ENCODE measurements at places on chromosomes 12 and 14. TPM values are rescaled to one million over a fixed set of nuclear protein-coding genes. Genes with fewer than 3 reads are reported as not detected.

- no peaks in the 10 kb centered on the region for H3K27me3 ChIP-seq
- no peak for DNase-seq
- no peak overlapping the region for H3K27ac ChIP-seq
- no peak overlapping the region for H3K4me3 ChIP-seq
- H3K36me3 ChIP-seq = no peaks in the 10 kb centered on the region
Measured at GRCh38 chr12:75360920-75361319, 26.4 kb downstream of the GLIPR1L1 start.

GRCh38 chr12:89245090-89245489, 107.2 kb downstream of the DUSP6 start:
- DNase-seq = no peak
- H3K27me3 ChIP-seq = no peaks in the 10 kb centered on the region
- no peaks in the 10 kb centered on the region for H3K36me3 ChIP-seq
- H3K4me1 ChIP-seq = peaks cover 3% of the 10 kb centered on the region
- H3K4me3 ChIP-seq = no peak overlapping the region

- no peaks in the 10 kb centered on the region for H3K27me3 ChIP-seq
- no peak overlapping the region for H3K27ac ChIP-seq
- DNase-seq = no peak
Measured at GRCh38 chr14:35254736-35255135, 37.4 kb upstream of the PSMA6 start.

DNA sequence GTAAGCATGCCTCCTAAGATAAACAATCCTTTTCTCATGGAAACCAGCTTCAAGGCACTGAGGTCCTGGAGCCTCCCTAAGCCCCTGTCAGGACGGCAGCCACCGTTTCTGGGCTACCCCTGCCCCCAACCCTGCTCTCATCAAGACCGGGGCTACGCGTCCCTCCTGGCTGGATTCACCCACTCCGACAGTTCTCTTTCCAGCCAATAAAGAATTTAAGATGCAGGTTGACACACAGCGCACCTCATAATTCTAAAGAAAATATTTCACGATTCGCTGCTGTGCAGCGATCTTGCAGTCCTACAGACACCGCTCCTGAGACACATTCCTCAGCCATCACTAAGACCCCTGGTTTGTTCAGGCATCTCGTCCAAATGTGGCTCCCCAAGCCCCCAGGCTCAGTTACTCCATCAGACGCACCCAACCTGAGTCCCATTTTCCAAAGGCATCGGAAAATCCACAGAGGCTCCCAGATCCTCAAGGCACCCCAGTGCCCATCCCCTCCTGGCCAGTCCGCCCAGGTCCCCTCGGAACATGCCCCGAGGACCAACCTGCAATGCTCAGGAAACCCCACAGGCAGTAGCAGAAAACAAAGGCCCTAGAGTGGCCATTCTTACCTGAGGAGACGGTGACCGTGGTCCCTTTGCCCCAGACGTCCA, 336.3 kb downstream of the TMEM121 start:
- H3K27ac ChIP-seq = no peak overlapping the region
- H3K36me3 ChIP-seq = no peaks in the 10 kb centered on the region
- no peaks in the 10 kb centered on the region for H3K27me3 ChIP-seq
- DNase-seq = no peak
- no peak overlapping the region for H3K4me3 ChIP-seq

DNA sequence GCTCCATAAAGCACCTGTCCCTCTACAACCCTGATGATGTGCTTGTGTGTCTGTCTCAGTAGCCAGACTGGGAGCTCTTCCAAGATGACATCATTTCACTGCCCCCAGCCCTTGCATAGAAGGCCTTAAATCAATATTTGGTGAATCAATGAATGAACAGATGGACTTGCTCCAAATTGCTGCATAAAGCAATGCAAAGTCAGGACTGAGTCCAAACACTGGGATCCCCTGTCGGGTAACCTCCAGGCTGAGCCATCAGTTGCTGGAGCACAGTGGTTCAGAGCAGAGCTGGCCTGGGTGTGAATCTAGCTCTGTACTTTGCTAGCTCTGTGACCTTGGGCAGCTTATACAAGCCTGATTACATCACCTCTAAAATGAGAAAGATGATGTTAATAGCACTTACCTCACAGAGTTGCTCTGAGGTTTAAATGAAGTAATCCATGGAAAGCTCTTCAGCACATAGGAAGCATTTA, 120.3 kb upstream of the VASH1 start:
- H3K4me3 ChIP-seq = no peak overlapping the region
- H3K4me1 ChIP-seq = peaks cover 10% of the 10 kb centered on the region
- H3K27ac ChIP-seq = no peak overlapping the region
- DNase-seq = peak; percentile 80

DNA sequence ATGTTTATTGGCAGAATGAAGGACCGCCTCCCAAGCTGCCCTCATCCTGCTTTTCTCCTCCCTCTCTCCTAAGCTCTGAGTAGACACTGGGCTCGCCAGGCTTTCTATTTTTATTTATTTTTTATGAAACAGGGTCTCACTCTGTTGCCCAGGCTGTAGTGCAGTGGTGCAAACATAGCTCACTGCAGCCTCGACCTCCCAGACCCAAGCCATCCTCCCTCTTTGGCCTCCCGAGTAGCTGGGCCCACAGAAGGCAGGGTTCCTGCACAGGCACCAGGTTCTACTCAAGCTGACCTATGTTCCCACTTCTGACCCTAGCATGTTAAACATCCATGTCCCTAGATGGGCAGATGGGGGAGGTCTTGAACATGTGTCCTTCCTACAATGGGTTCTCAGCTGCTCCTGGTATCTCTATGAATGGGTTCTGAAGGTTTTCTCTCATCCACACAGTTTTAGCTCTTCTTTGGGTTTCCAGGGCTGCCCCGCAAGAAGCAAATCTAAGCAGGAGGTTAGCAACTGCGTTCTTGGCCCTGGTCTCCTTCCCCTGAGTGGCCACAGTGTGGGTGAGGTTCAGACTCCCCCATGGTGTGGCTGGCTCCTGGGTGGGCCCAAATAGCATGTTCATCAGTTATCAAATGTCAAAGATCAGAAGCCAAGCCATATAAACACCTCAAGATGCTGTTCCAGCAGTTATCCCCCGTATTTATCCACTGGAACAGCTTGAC, 167.3 kb downstream of the ZFP36L1 start:
- H3K4me1 ChIP-seq = peaks cover 52% of the 10 kb centered on the region
- no peaks in the 10 kb centered on the region for H3K27me3 ChIP-seq
- no peaks in the 10 kb centered on the region for H3K36me3 ChIP-seq
- H3K4me3 ChIP-seq = no peak overlapping the region

- no peaks in the 10 kb centered on the region for H3K27me3 ChIP-seq
- no peak for DNase-seq
- H3K4me1 ChIP-seq = peaks cover 17% of the 10 kb centered on the region
- H3K36me3 ChIP-seq = no peaks in the 10 kb centered on the region
Measured at GRCh38 chr12:105522166-105522825, 191.8 kb downstream of the C12orf75 start.

DNA sequence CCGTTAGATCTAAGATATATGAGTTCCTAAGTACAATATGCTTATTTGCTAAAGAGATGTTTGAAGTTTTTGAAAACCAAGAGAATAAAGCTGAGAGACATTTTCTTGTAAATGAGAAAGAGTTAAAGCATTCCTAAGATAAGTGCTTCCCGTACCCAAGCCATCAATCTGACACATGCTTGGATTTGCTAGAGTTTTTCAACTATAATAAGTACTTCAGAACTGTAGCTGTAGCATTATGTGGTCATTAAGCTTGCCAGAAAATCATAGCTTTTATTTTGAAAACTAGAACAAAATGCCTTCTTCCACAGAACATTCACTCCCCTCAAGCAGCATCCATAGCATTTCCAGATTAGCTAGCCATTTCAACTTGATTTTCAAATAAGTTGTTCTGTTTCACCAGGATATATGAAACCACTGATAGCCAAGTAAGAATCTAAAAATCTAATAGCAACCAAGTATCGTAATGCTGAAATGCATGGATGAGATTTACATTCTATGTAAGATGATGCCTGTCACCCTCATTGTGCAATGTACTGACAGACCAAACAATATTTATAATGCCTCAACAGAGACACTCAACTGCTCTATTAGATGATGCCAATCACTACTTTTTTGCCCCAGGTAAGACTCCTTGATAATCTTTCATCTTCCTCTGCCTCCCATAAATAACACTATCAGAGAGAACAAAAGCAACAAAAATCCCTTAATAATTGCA, 8.0 kb downstream of the SNW1 start:
- no peaks in the 10 kb centered on the region for H3K4me1 ChIP-seq
- no peak for DNase-seq
- H3K36me3 ChIP-seq = peaks cover 52% of the 10 kb centered on the region
- H3K27ac ChIP-seq = no peak overlapping the region
- H3K27me3 ChIP-seq = no peaks in the 10 kb centered on the region
- H3K4me3 ChIP-seq = no peak overlapping the region

The BMP4 gene
- 16.4 TPM for total RNA-seq

The TCL1A gene
- 0.40 TPM for total RNA-seq

The IL22 gene
- total RNA-seq = not detected

The DEGS2 gene
- 0.35 TPM for total RNA-seq

The ENDOU gene
- total RNA-seq = 0.31 TPM

The BBOF1 gene
- 7.8 TPM for total RNA-seq

The KLRG1 gene
- 2.7 TPM for total RNA-seq
